ENCODE measurements at places on chromosomes 7 and 10.

DNA sequence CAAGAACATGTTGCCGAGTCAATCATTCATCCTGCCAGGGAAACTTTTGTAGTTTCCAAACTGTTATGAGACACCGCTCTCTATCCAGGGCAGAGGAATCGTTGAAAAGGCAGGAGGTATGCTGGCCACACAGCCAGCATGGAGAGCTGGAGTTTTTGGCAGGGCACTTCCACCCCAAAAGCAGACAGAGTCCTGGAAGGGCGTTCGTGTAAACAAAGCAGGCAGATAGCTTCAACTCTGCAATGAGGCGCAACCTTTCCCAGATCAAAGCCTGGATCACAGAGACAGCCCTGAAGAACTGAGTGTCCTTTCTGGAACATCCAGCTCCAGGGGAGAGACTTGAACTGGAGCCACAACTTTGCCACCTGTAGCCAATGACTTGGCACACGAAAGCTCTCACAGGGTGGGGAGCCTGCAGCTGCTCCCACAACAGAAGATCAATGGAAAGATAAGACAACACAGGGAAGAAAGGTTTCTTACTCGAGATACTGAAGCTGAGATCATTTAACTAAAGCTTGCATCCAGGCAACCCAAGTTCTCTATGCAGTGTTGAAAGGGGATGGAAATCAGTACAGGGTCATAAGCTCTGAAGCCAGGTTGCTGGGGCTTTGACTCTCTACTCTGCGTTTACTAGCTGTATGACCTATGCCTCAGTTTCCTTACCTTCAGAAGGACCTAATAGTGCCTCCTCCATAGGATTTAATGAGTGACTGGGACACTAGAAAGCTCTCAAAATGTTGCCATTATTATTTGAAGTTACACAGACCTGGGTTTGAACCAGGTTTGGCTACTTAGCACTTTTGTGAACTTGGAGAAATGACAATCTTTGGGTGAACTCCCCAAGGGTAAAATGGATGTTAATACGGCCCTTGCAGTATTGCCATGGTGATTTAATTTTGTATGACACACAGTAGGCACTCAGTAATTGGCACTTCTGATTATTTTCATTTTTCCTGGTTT lies 434.8 kb upstream of the NPVF start:
- no peak for DNase-seq

DNA sequence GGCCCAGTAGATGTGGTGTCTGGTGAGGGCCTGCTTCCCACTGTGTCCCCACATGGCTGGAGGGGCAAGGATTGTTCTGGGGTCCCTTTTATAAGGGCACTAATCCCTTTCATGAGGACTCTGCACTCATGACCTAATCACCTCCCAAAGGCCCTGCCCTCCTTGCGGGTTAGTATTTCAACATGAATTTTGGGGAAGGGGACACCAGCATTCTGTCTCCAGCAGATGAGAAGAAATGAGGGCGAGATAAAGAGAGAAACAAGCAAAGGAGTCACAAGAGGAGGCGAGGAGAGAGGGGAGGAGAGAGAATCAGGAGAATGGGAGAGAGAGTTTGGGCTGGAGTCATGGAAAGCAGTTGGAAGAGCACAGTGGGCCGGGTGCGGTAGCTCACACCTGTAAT lies 83.7 kb downstream of the C10orf105 start:
- no peak for DNase-seq

- no peak for DNase-seq
Measured at GRCh38 chr10:2926918-2927660, 140.3 kb upstream of the PFKP start.

- DNase-seq = no peak
Measured at GRCh38 chr7:55172881-55173609, 154.2 kb downstream of the EGFR start.

GRCh38 chr7:101088858-101089529 lies 3.7 kb downstream of the TRIM56 start:
- DNase-seq = no peak

DNA sequence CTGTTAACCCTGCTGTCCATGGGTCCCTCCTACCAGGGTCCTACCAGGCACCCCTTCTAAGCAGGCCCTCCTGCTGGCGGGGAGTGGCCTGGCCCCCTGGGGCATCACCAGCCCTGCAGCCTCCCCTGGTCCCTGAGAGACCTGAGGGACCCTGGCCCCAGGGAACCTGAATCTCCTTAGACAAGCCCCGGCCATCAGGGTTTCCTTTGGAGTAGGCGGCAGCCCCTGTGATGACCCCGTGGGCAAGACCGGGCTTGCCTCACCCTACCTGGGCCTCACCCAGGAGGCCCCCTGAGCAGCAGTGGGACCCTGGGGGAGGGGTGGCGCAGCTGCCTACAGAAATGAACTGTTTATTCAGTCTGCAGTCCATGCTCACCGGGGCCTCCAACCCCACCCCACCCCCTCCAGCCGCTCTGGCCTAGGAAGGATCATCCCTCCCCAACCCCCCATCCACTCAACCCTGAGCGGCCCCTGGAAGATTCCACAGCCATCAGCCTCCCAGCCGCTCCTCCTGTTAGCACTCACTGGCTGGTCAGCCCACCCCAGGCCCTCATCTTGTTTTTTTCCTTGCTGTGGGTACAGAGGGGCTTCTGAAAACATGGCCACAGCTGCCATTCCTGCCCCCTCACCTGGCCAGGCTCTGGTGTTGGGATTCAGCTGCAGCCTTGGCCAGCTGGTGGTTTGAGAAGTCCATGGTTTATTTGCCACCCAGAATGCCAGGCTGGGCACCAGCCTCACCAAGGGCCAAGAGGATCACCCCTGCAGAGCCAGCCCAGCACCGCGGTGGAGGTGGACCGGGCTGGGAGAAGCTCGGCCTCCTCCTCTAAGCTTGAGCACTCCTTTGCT lies 34.8 kb upstream of the CHST15 start:
- DNase-seq = no peak

- DNase-seq = no peak
Measured at GRCh38 chr7:155943251-155943899, 131.1 kb upstream of the SHH start.

DNA sequence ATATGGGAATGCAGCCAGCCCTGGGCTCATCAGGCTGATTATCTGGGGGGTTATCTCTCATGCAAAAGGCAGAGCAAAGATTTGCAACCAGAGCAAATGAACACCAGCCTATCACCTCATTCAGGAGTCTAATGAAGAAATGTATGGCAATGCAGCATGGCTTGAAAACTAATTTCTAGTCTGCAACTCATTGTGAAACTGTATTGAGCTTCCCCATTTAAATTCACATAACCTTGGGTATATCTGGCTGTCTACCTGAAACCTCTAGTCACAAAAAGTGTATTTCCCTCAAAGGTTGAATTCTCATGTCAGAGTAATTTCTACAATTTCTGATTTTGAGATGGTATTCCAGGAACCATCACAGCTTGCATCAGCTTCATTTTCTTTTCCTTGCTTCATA lies 240.0 kb downstream of the SDHAF3 start:
- DNase-seq = no peak

DNA sequence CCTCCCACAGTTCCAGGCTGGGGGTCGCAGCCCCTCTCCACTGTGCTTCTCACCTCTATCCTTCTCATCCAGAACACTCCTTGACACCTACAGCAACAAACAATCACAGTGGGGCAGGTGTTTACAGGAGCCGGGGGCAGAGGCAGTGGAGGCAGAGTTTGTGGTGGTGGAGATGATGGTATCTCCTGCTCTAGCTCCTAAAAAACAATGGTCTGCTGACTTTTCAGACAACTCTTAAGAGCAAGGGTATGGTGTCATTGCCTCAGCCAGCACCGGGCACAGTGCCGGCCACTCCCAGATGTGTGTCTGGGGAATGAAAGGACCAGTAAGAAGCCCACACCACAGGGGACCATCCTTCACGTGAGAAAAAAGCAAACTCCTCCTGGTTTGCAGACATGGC lies 36.3 kb upstream of the ANTXRL start:
- no peak for DNase-seq

DNA sequence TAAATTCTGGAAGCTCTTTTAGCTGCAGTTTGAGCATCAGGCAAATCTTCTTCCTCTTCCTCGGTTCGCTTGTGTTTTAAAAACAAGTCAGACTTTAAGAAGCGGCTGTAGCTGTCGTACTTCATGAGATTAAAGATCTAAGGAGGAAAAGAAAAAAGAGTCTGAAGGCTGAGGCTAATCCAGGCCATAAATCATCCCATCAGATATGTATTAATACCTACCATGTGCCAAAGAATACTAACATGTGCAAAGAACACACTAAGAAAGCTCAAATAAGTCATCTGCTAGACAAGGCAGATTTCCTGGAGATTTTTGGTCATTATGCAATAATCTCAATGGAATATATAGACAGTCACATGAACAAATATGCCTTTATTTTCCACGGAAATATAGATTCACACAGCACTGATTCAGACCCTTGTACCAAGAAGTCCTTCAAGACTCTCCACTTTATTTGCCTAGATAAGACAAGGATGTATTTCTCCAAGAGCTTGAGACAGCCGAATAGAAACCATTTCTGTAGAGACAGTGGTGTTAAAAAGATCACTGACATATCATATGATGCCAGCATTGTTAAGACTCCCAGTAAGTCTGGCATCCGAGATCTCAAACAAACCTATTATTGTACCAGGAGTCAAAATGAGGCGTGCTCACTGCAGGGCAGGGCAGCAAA lies 42.3 kb downstream of the RGS10 start:
- no peak for DNase-seq

GRCh38 chr10:130175074-130175473 lies 38.9 kb downstream of the GLRX3 start:
- DNase-seq = no peak

- DNase-seq = no peak
Measured at GRCh38 chr10:57905861-57906260, 361.8 kb downstream of the IPMK start.

DNA sequence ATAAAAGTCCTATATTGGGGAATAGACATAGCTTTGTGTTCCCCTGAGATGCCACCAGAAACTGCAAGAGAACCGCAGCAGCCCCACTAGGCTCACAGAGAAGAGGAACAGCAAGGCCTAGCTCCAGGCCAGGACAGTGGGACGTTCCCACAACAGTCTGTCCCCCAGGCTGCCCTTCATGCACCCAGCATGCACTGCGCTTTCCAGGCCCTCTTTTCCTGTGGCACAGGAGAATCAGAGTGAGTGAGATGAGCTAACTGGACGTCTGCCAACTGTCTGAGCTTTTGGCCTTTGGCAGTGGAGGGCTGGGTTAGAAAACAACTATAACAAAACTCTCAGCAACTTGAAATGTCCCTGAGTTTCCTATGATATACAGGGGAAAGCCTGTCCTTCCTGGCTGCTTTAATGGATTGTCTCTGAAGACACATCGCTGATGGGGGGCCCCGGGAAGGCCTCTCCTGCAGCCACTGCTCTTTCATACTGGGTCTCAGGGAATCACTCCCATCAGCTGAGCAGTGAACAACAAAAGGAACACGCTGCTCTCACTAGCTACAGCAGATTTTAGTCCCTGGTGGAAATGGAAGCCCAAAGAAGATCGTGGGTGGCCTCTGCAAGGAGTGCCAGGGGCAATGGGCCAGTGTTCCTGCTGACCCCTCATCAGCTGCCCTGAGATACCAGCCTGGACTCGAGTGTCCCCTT lies 53.5 kb downstream of the PODXL start:
- no peak for DNase-seq

- no peak for DNase-seq
Measured at GRCh38 chr10:46035923-46036849, 5.8 kb upstream of the NCOA4 start.

DNA sequence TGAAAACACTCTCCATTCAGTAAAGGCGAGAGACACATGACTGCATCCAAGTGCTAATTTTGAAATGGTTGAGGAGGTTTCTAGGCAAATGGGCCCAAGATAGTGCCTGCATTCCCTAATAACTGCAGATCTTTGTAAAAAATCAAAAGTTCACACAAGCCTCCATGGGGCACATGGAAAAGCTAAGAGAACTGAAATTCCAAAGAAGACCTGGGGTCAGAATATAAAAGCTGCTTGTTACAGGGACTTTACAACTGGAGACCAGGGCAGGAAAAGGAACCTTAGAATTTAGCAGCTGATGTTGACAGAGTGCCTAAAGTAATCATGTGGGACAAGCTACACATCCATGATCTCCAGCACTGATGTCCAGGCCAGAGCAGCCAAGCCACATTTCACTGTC lies 10.0 kb upstream of the ABI1 start:
- no peak for DNase-seq

DNA sequence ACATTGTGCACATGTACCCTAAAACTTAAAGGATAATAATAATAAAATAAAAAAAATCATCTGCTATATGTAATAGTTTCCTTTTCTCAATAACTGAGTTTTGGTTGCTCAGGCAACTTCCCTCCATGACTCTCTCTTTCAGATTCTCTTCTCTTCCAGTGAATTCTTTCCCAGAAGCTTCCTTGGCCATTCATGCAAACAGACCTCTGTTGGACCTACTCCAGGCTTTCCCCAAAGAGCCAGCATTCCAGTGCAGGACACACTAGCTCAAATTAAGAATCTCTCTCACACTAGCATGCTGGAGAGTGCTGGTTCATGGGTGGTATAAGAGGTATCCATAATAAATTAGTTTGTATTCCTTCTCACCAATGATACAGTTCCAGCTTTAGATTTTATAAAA lies 31.0 kb upstream of the ZEB1 start:
- no peak for DNase-seq

- no peak for DNase-seq
Measured at GRCh38 chr7:74372511-74373111, 81.1 kb upstream of the GTF2IRD1 start.

GRCh38 chr10:122939856-122940543 lies 14.0 kb downstream of the C10orf88 start:
- DNase-seq = no peak

DNA sequence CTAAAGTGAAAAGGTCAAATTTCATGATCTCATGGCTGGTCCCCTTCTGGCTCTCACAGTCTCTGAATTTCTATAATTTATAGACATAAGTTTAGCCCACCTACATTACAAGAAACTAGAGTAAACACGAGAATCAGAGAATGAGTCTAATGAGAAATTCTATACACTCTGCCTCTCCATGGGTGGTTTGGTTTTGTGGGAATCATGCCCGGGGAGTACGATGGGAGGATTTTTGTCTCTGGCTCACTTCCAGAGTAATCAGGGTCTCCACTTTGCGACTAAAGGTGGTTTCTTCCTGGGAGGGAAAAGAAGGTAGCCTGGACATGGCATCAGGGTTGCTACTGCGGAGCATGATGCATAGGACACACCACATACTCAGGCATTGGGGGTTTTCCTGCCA lies 69.7 kb downstream of the MRC1 start:
- DNase-seq = no peak

DNA sequence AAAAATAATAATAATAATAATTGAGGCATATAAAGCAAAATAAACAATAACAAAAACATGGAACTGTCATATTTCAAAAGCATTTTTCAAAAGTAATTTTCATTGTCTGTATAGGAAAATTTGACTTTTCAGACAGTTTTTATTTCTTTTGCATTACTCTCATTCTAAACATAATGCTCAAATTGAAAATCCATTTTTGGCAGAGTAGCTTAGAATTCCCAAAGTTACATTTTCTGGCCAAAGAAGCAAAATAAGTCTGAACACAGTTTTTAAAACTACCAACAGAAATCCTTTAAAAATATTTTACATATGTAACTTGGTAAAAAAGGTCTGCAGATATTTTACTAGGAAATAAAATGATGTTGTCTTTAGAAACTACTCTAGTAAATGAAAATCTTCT lies 535.4 kb downstream of the ANKRD7 start:
- no peak for DNase-seq

- no peak for DNase-seq
Measured at GRCh38 chr10:21299330-21299729, 226.2 kb downstream of the SKIDA1 start.

GRCh38 chr7:51326656-51327286 lies 10.2 kb upstream of the COBL start:
- no peak for DNase-seq

All from germinal center (tissue), 1 donor.